GM12865 (cell line): ENCODE measurements at places on chromosomes 7 and 10.

GRCh38 chr10:132489704-132490534 lies 47.7 kb upstream of the INPP5A start:
- no peak for DNase-seq

- no peak for DNase-seq
These were observed 6.3 kb downstream of the TPST1 start for GRCh38 chr7:66211429-66211828.

DNA sequence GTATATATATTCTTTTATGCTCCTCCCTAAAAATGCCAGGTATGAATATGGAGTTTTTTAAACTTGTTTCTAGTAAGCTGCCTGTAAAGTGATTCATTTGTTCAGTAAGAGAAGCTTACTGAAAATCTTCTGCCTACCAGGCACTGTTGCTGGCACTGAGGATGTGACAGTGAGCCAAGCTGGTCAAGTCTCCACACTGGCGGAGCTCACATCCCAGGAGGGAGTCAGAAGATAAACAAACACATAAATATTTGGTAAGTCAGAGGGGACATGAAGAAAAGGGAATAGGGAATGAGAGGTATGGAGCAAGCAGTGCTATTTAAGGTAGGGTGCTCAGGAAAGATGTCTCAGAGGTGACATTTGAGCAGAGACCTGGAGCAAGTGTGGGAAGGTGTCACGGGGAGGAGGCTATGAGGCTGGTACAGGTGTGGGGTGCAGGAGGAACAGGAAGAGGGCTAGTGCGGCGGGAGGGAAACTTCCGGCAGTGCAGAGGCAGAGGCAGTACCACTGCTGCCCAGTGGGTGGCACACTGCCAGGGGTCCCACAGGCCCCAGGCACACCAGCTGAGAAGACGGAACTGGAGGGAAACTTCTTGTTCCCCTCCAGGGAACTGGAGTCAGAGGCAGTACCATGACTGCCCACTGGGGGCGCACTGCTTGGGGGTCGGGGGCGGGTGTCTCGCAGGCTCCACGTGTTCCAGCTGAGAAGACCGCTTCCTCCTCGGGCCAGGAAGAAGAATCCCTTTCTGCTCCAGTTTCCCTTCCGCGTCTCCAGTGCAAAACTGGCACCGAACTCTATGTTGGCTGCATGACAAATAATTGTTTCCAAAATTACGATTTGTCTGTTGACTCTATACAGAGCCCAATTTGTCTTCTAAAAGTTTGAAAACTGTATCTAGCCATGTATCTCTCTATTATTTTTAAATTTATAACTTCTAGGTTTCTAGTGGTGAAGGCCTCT lies 161.0 kb downstream of the TEX36 start:
- peak; percentile 44 for DNase-seq

GRCh38 chr7:127927348-127927696 lies 103.9 kb downstream of the LRRC4 start:
- no peak for DNase-seq
